Fibroblast of skin of right biceps (primary cell): ENCODE measurements at places on chromosomes 12 and 14.

GRCh38 chr12:91215940-91216454, 33.4 kb upstream of the DCN start:
- peak; percentile 73 for DNase-seq

- DNase-seq, result no peak
Observed at GRCh38 chr14:90607141-90607540, 209.1 kb downstream of the TTC7B start.

DNA sequence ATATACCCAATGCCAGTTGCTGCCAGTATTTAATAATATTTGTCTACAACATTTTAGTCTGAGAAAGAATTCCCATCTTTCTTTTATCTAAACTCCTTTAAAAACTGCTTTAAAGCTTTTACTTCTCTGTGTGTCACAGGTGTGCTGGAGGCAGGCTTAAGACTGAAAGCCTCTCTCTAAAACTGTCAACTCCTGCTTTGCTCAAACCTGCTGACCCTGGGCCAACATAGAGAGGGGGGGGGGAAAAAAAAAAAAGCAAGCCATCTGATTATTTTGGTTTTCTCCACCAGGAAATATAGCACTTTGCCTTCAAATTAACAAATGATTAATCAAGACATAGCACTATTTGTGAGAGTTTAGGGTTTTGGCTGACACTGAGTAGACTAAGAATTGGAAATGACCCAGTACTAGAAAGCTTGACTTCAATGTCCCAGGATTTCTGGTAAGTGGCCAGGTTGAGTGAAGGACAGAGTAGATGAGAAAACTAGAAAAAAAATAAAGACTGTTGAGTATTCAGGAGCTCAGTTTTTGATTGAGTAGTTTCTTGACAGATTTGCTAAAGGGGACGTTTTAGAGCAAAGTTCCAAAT, 357.0 kb upstream of the FLRT2 start:
- DNase-seq, result no peak

DNA sequence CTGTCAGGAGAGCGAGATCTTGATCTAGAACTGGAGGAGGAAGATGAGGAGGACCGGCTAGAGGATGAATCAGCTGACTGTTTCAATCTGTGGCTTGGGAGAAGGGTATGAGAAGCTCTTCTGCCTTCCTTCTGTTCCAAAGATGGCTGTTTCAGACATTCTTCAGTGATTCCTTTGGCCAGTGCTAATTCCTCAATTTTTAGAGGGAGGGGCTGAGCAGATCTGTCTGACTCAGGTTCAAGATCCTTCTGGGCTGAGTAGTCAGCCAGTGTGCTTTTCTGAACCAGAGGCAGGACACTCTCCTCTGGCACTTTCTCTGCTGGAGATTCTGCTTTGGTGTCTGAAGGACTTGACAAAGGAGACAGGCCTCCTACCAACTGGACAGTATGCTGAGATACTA, 15.2 kb downstream of the ACIN1 start:
- DNase-seq, result peak; percentile 48

DNA sequence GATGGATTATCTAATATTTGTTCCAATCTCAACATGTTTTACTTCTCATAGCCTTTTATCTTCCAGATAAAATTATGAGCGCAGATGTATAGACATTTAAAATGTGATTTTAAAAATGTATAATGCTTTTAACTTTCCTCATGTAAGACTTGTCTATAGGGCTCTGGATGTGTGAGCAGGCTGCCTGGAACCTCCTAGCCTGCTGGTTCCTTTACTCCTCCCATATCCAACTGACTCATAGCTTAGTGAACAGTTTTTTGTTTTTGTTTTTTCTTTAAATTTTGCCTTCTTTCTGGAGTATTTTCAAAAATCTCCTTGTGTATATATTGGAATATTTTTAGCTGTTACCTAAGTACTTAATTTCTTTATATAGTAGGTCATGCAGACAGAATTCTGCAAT, 115.4 kb downstream of the PDE3A start:
- DNase-seq, result peak; percentile 41

- DNase-seq, result peak; percentile 75
Observed at GRCh38 chr14:89667983-89668382, 250.9 kb upstream of the FOXN3 start.

- no peak for DNase-seq
Observed at GRCh38 chr14:25516838-25517237, 466.9 kb upstream of the STXBP6 start.

DNA sequence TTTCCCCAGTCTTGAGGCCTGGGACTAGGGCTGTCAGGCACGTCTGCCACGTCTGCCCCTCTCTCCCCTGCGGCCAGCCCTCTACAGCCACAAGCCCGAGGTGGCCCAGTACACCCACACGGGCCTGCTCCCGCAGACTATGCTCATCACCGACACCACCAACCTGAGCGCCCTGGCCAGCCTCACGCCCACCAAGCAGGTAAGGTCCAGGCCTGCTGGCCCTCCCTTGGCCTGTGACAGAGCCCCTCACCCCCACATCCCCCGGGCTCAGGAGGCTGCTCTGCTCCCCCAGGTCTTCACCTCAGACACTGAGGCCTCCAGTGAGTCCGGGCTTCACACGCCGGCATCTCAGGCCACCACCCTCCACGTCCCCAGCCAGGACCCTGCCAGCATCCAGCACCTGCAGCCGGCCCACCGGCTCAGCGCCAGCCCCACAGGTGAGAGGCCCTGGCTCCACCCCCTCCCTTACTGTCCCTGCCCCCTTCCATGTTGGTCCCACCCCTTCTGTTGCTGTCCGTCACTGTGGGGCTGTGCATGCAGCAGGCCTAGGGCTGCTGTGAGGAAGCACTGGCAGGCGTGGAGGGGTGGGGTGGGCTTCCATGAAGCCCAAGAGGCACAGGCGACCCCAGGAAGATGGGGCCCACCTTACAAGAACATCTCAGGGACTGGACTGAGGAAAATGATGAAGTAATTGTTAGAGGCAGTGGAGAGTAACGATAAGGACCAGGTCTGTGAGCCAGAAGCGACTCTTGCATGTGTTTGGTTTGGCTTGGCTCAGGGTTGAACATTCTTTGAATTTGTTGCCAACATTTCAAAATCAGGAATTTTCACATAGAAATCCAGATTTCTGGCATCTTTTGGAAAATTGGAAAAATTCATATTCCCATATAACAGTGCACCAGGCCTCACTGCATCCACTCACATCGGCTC, 16.8 kb downstream of the C12orf43 start:
- DNase-seq, result peak; percentile 11
